Hindlimb muscle (tissue), 1 donor: ENCODE measurements at places on chromosomes 6 and 20. TPM values are rescaled to one million over a fixed set of nuclear protein-coding genes. Genes with fewer than 3 reads are reported as not detected.

DNA sequence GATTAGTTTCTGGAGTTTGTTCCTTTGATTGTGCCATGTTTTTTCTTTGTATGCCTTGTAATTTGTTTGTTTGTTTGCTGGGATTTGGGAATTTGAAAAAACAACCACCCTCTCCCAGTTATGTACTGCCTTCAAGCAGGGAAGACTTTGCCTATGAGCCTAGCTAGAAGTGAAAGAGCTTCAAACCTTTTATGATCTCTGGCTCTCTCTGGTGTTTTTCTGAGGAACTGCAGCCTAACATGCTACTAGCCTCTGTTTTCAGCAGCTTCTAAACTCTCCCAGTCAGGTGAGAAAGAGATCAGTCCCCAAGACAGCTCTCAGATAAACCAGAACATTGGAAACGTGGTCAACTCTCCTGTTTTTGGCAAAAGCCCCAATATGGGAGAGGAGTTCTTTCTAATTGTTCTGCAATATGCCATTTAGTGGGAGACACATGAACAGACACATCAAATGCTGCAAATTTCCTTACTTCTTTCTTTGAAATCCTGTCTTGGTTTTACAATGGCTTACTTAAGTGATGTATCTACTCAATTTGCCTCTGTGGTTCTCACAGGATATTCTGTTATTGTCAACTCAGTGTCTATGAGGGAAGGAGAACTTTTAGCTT lies 58.9 kb upstream of the SERINC1 start:
- peak; percentile 47 for DNase-seq

- no peak for DNase-seq
These were observed 4.7 kb downstream of the SLC16A10 start for GRCh38 chr6:111091987-111092386.

- DNase-seq: no peak
These were observed 71.3 kb upstream of the TOX2 start for GRCh38 chr20:43843096-43843964.

- no peak for DNase-seq
These were observed 3.6 kb upstream of the TAAR8 start for GRCh38 chr6:132548746-132549463.

DNA sequence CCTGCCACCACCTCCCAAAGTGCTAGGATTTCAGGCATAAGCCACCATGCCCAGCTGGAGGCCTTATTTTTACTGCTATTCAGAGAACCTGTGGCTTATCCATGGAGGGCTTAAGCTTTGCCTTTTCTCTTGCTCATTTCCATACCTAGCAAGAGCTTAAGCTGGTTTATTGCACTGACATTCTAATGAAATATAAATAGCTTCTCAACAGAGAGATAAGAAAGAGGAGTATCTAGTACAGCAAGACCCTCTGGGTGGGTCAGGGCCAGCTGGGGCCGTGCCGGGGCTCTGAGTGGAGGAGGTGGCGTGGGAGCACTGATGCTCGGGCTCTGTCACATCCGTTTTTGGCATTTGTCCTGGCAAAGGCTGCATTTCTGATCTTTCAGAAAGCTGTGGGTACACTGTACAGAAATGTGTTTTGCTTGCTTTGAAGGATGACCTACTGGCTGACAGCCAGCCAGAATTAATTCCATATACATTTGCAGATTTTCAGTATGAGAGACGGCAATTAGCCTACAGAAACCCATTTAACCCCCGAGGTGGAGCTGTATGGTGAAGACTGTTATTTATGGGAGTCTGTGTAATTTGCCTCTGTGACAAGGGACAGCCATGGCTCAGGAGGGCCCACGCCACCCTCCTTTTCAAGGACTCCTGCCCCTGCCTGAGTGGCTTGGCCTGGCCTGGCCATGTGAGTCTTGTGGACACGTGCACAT lies 181.6 kb upstream of the AKAP12 start:
- no peak for DNase-seq

DNA sequence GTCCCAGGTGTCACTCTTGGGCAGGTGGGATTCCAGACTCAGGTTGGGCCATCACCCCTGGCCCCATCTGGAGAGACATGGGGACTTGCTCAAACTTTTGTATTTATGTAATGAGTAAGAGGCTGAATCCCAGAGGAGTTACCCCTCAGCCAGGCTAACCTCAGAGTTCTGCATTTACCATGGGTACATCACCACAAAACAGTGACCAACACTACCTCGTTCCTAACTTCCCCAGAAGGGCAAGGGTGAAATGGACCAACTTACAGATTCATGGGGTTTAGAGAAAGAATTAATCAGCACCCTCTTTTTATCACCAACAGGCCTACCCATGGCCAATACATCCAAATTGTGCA lies 259.9 kb upstream of the MARCKS start:
- no peak for DNase-seq

GRCh38 chr6:55175078-55176049 lies 1.0 kb downstream of the HCRTR2 start:
- no peak for DNase-seq

- DNase-seq: no peak
These were observed 423.8 kb upstream of the ID4 start for GRCh38 chr6:19413323-19413722.

DNA sequence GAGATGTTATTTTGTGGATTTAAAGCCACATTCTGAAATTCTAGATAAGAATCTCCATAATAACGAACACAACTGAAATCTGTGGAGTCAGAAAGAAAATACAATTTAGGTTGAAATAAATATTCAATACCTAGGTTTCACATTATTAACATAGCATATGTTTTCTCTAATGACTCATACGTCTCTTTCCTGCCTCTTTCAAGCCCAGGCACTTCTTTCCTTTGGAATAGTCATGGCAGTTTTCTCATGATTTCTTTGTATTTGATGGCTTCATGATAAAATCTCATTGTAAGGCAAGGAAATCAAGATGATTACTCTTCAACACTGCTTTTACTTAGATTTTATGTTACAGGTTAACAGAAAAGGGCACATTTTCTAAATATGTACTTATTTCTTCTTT lies 803.7 kb downstream of the PHF3 start:
- DNase-seq: no peak

DNA sequence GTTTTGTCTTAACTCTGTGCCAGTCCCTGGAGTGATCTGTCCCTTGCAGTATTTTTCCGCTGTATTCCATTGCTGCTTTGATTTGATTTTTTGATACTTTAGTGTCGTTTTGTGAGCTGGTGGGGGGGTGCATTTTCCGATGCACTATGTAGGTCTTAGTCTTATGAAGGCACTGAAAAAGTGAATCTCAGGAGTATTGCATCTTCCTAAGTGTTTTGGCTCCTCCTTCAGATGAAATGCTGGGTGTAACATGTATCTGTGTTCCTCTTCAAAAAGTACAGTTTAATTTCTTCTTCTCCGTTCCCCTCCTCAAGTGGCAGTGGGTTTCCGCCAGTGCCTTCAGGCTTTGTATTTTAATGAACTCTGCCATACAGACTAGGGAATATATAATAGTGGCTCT lies 580.7 kb upstream of the GJE1 start:
- no peak for DNase-seq

GRCh38 chr20:63466861-63467260 lies 5.6 kb downstream of the KCNQ2 start:
- no peak for DNase-seq

GRCh38 chr20:60283281-60283680 lies 325.1 kb downstream of the CDH26 start:
- no peak for DNase-seq

DNA sequence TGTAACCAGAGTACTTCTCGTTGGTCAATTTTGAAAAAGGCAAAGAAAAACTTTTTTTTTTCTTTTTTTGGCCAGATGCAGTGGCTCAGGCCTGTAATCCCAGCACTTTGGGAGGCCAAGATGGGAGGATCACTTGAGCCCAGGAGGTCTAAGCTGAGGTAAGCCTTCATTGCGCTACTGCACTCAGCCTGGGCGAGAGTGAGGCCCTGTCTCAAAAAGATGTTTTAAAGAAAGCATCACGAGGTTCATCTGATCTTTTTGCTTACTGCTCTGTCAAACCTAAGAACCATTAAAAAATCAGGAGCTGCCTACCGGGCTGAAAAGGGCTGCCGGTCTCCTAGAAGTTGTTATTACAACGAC lies 607 bp downstream of the LYRM2 start:
- no peak for DNase-seq

- no peak for DNase-seq
These were observed 40.5 kb downstream of the TGM6 start for GRCh38 chr20:2421247-2421646.

DNA sequence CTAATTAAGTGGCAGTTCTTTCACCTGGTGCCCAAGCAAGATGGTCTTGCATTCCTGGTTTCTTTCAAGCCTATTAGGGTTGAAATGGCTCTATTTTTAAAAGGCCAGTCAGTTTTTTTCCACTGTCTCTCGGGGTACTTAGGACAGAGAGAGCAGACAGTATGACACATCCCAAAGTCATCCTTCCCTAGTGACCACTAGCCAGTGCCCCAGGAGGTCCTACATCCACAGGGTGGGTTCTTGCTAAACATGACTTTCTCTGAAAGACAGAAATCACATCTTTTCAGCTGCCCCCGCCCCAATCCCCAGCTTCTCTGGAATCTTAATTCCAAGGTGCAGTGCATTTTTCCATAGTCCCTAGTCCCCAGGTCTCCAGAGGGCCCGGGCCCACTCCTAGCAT lies 192.4 kb downstream of the SLC24A3 start:
- no peak for DNase-seq

GRCh38 chr6:36523451-36523850 lies 23.8 kb downstream of the STK38 start:
- DNase-seq: no peak

DNA sequence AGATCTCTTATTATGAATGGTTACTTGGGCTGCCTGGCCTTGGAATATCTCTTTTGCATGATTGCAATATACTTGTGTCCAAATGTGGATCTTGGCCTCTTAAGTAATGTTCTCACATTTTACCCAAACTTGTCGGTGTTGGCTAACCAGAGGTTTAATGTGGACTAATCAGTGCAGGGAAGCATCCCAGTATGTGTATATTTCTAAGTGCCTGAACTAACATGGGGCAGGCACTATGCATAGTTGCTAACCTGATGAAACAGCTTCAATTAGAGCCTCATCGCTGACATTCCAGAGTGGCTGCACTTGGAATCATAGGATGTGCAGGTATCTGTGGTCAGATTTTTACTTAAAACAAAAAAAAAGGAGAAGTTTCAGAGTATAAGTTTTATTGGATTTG lies 160.0 kb downstream of the PDE7B start:
- no peak for DNase-seq

DNA sequence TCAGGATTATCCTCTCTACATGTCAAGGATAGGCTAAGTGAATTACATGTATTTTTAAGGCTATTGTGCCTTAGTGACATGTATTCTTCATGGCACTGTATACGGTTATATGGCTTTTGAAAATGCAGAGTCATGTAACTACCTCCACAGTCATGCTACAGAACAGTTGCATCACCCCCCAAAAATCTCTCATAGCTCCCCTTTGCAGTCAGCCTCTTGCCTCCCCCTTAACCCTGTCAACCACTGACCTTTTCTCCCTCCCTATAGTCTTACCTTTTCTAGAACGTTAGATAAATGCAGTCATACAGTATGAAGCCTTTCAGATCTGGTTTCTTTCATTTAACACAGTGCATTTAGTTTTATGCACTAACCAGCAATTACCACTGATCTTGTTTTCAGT lies 10.3 kb upstream of the RNF24 start:
- no peak for DNase-seq

GRCh38 chr6:17015551-17016381 lies 86.1 kb upstream of the STMND1 start:
- peak; percentile 63 for DNase-seq

DNA sequence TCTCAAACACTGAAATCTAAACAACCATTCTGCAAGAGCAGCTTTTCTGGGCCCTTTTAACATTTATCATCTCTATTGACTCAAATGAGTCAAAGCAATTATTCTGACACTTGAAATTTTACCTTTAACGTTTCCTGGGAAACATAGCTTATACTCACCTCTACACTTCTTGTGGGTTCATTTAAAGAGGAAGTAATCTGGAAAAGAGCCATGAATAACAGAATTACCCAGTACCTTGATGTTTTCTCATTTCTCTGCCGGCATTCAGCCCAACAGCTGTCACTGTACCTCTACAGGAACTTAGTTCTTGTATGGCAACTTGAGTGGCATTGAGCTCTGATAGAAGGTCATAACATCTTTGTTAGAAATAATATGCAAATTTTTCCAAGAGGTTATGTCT lies 272.2 kb downstream of the KCNQ5 start:
- DNase-seq: no peak

GRCh38 chr6:117317261-117317660 lies 51.9 kb downstream of the VGLL2 start:
- no peak for DNase-seq

- no peak for DNase-seq
These were observed 102.9 kb upstream of the FRMD1 start for GRCh38 chr6:168181876-168182275.

- DNase-seq: no peak
These were observed 10.2 kb downstream of the POU3F2 start for GRCh38 chr6:98844244-98845210.

- DNase-seq: no peak
These were observed 88.4 kb upstream of the KCNG1 start for GRCh38 chr20:51111290-51111689.

GRCh38 chr20:62168061-62168460 lies 14.8 kb upstream of the MTG2 start:
- DNase-seq: no peak

DNA sequence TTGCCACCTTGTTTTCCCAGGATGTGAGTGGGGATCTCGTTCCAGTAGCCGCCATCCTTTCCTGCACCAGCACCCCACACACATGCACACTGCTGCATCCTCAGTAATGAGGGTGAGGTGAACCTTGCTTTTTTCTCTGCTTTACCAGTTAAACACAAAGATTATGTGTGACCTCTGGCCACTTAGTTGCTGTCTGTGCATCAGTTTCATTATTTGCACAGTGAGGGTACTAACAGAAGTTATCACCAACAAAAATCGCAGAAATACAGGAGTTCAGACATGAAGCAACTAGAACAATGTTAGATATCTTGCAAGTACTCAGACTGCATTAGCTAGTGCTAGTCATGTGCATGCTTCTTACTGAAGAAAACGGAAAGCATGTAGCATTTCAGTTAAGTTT lies 17.4 kb upstream of the DACT2 start:
- DNase-seq: no peak

DNA sequence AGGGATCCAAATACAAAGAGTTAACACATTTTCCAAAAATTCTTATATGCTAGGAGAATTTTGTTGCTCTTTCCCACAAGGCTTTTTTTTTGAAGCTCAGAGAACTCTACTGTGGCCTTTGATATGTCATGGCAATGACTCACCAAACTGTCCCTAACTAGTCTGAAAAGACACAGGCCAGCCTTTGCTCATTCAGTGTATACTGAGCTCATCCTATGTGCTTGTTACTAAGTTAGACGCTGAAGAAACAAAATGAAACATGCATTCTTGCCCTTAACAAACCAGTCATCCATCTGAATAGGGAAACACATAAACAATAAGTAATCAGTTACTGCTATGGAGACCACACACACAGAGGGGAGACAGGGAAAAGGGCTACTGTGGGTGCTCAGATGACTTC lies 291.8 kb downstream of the FOXC1 start:
- no peak for DNase-seq

Gene OTOR
- polyA plus RNA-seq: not detected

Gene KHDC1L
- not detected for polyA plus RNA-seq

Gene GGTLC1
- not detected for polyA plus RNA-seq

Gene RNF217
- 53.7 TPM for polyA plus RNA-seq

Gene VSX1
- polyA plus RNA-seq: not detected

Gene AIF1
- polyA plus RNA-seq: 24.6 TPM

Gene SMOC2
- polyA plus RNA-seq: 56.2 TPM

Gene FAM162B
- polyA plus RNA-seq: 8.0 TPM

Gene SEMG2
- not detected for polyA plus RNA-seq

Gene VAPB
- polyA plus RNA-seq: 54.2 TPM

Gene RAB44
- polyA plus RNA-seq: 0.12 TPM
